Neural cell (in vitro differentiated cells): ENCODE measurements at places on chromosomes 12 and 14. TPM values are rescaled to one million over a fixed set of nuclear protein-coding genes. Genes with fewer than 3 reads are reported as not detected.

The CLEC7A gene
- not detected in 2 replicates for polyA plus RNA-seq

The ARHGEF25 gene
- 12.9 and 18.8 TPM in 2 replicates for polyA plus RNA-seq

The CLEC6A gene
- polyA plus RNA-seq: not detected in 2 replicates

The CLMN gene
- 0.57 and 1.4 TPM in 2 replicates for polyA plus RNA-seq

The KTN1 gene
- 95.0 and 106 TPM in 2 replicates for polyA plus RNA-seq

The SLC2A13 gene
- polyA plus RNA-seq: 10.7 and 11.1 TPM in 2 replicates

The LYZ gene
- 0.20 TPM in 1 of 2 replicates, not detected in the other for polyA plus RNA-seq

The BICDL1 gene
- polyA plus RNA-seq: 136 and 198 TPM in 2 replicates
